ENCODE measurements at places on chromosomes 13 and 19.

GRCh38 chr13:83085186-83085900 is 796.9 kb downstream of the SLITRK1 start:
- no peak for DNase-seq

- DNase-seq: no peak
These were observed 35.9 kb upstream of the CNMD start for GRCh38 chr13:52775511-52775910.

GRCh38 chr13:53822136-53822535 is 793.5 kb downstream of the OLFM4 start:
- DNase-seq: no peak

GRCh38 chr13:50592412-50593155 is 250.9 kb downstream of the DLEU7 start:
- no peak for DNase-seq

DNA sequence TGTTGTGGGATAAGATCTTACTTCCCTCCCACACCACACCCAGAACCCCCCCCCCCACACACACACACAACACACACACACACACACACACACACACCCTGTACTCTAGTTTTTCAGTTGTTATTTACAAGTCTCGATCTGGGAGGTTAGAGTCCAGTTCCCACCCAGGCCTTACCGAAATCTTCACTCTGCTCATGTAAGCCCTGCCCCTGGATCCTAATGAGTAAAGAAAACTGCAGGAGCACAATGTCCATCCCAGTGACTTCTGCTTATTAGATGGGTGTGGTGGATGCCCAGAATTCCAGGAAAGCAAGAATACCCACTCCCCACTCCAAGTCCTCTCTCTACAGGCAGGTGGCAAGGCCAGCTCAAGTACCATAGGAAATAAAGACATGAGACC is 23.0 kb downstream of the STARD13 start:
- DNase-seq: no peak

DNA sequence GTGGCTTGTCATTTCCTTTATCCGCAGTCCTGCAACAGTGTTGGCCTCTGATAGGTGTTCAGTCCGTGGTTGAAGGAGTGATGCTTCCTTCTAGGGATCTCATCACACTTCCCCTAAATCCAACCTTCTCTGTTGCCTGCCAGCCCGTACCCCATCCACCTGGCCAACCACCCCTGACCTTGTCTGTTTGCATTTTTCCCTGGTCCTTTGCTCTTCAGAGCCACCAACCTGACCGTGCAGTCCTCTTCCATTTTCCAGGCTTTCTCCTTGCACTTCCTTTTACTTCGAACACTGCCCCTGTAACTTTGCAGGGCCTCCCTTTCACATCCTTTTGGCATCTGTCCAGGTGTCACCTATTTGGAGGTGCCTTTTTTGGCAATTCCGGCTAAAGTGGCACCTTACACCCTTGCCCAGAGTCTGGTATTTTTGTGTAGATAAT is 696 bp downstream of the ZNF460 start:
- DNase-seq: no peak

DNA sequence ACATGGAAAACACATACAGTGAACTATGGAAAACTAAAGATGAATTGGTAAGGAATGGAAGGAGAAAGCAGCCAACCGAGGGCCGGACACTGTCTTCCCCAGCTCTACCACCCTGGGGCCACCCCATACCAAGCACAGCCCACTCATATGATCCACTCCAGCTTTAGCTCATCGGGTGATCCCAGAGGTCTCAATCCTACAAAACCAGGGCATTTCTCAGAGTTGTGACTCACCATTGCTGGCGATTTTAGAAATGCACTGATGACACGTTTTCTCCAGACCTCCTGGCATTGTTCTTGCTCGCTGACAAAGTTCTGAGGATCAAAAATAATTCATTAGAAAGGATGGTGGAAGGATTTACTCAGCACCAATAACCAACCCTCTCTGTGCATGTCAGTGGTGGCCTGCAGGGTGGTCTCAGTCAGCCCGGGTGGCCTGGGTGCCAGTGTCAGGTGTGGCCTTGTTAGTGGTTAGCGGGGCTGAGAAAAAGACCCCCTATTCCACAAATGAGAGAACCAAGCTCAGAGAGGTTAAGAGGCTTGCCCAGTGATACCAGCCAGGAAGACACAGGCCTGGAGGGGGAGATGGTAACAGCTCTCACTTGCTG is 6.6 kb downstream of the TMEM272 start:
- DNase-seq: no peak

DNA sequence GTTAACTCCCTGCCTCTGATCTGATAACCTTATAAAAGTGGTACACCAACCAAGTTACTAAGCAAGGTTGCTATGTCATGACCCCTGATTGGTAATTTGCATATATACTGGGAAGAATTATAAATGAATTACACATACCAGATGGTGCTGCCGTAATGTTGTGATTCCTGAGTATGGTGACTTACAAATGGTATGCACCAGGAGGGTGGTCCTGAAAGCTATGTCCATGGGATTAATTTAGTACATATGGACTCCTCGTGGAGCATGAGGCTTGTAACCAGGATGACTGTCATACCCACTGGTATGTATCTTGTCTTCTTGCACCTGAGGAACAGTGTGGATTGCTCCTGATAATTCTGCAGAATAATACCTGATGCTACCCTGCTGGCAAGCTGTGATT is 240.6 kb downstream of the GPC6 start:
- no peak for DNase-seq

- DNase-seq: no peak
These were observed 10.9 kb downstream of the NCR1 start for GRCh38 chr19:54916822-54917221.

DNA sequence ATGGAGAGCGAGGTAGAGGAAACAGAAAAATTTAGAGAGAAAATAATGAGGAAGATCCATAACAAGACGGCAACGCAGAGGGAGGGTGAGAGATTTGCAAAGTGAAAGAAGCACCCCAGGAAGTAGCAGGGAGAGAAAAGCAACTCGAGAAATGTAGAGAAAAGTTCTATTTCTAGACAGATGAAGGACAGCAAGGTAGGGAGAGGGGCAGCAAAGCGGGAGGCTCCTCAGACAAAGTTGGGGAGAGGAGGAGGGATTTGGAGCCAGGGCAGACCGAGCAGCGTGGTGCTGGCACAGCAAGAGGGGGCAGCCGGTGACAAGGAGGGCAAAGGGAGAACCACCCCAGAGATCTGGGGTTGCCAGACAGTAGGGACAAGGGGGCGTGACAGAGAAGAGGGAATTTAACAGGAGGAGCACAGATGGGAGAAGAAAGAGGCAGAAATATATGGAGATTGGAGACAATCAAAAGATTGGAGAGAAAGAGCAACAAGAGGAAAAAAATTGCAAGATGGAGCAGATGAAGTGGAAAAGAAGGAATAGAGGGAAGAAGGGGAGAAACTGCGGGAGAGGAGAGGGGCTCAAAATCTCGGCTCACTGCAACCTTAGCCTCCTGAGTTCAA is 989 bp downstream of the ZNF766 start:
- no peak for DNase-seq

GRCh38 chr13:112845511-112846144 is 123.4 kb upstream of the MCF2L start:
- no peak for DNase-seq

- DNase-seq: no peak
These were observed 7.3 kb downstream of the IRS2 start for GRCh38 chr13:109779074-109779473.

DNA sequence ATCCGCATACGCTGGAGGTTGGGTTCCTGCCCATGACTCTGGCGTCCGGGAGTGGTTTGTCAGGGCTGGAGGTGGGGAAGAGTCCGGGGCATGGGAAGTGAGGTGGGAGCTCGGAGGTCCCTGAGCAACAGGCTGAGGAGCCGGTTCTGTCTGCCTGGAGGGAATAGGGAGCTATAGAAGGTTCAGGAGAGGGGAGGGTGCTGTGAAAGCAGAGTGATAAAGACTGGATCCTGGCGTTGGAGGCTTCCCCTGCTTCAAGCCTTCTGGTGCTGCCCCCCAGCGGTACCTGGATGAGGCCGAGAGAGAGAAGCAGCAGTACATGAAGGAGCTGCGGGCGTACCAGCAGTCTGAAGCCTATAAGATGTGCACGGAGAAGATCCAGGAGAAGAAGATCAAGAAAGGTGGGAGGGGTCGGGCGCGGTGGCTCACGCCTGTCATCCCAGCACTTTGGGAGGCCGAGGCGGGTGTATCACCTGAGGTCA is 2.6 kb downstream of the HMG20B start:
- DNase-seq: no peak

DNA sequence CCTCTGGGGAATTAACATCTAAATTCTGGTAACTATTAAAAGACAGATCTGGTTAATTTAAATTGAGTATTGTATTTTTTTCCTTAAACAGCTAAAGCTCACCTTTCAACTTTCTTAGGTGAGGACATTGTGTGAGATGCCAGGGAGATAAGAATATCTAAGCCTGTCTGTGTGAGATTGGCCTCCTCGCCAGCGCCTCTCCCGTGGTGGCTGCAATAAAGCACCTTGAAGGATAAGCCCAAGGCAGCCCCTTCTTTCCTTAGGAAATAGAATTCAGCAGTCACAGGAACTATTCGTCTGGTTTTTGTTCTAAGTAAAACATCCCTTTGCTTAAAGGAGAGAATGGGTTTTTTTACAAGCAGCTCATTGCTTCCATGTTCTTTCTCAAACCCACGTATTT is 24.6 kb downstream of the NAXD start:
- DNase-seq: no peak

GRCh38 chr13:24076109-24076508 is 84.4 kb upstream of the SPATA13 start:
- DNase-seq: no peak

DNA sequence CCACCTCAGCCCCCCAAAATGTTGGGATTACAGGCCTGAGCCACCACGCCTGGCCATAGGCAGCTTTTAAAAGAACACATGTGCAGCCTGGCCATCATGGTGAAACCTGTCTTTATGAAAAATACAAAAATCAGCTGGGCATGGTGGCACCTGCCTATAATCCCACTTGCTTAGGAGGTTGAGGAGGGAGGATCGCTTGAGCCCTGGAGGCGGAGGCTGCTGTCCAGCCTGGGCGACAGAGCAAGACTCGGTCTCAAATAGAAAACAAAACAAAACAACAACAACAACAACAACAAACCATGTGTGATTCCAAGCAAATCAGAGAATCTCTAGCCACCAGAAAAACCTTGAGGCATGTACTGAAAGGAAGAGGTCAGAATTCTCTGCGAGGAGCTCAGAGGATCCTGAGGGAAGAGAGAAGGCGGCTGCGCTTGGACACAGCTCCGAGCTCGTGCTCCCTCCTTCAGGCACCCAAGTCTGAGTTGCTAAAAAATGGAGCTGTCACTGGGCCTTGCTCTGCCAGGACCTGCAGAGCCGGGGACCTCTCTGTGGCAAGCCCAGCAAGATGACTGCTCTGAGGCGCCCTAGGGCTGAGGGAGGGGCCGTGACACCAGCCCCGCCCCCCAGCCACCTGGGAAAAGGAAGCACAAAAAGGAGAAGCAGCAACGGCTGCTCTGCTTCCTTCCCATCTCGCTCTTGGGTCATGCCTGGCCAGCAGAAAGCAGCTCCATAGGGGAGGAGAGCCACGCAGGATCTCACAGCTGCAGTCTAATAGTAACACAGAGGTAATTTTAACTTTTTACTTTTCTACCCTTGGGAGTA is at the start of gene ARL11:
TSS of gene ARL11 (plus strand) at position 677 of the 822 bp plus-strand sequence. CDS start 1,941 bp downstream, outside the sequence.
- DNase-seq: no peak

DNA sequence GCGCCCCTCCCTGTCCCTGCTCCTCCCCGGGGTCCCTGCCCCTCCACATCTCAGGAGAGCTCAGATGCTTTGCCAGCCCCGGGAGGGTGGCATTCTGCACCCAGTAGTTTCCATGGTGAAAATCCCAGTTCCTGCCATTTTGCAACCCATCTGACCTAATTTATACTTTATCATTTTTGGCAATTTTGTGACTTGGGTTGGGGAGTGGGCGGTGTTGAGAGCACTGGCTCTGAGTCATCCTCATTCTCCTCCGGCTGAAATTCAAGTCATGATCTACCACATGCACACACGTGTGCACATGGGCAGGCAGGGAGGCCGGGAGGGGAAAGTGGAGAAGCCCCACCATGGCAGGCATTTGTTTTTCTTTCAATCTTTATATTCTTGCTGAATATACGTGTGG is 208.6 kb downstream of the URI1 start:
- DNase-seq: no peak

- DNase-seq: peak; percentile 45
These were observed 3.8 kb upstream of the KMT2B start for GRCh38 chr19:35713904-35714495.

DNA sequence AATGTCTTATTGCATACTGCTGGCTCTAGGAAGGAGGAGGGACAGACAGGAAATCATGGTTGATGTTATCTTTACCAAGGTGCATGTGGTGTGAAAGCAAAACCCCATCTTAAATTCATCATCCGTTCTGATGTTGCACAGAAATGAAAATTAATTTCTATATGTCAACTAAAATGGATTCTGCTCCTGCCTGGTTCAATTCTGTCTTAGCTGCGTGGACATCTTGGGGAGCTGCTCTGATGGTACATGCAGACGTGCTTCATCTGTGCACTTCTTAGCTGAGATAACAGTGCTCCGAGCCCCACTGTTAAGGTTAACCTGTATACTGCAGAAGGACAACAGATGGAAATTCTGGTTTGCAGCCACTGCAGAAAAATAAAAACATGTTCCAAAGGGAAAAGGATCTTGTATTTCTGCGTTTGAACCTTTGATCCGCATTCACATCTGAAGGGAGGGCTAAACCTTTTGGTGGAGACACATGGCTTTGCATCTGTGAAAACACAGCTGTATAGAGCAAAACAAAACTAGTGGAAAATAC is 155.6 kb downstream of the TM9SF2 start:
- DNase-seq: no peak

- DNase-seq: no peak
These were observed 1.0 kb upstream of the NCCRP1 start for GRCh38 chr19:39195755-39196154.

DNA sequence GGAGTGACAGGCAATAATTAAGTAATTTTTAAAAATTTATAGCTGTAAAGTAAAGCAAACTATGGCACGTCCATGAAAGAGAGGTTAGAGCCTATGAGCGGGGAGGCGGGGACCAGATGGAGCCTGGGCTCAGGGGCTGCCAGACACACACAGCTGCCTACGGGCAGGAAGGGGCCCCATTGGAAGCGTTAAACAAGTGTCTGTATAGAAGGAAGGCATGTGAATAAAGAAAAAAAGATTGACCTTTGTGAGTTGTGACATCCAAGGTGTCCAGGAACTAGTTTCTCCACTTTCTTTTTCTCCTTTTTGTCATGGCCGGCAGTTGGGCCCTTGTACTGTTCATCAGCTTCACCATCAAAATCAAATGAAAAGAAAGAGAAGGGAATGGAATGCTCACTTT is 56.8 kb downstream of the LRCH1 start:
- no peak for DNase-seq
